ENCODE measurements at places on chromosomes 3 and 15.

DNA sequence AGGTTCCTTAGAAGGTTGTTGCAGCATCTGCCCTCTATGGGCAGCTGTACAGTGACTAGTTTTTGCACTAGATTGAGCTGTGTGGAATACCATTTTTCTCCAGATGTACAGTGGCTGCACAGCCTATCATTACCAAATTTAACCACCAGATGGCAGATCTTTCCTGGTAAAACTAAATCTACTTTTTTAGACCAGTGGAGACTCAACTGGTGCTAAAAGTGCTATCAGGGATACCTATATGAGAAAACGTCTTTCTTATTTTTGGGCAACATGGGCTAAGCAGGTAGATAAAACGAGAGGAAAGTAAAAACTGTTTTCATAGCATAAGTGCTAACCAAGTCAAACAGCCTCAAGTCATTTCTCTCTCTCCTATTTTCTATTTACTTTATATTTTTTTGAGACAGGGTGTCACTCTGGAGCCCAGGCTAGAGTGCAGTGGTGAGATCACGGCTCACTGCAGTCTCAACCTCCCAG lies 21.2 kb downstream of the IGSF10 start:
- peak; percentile 85 for DNase-seq

DNA sequence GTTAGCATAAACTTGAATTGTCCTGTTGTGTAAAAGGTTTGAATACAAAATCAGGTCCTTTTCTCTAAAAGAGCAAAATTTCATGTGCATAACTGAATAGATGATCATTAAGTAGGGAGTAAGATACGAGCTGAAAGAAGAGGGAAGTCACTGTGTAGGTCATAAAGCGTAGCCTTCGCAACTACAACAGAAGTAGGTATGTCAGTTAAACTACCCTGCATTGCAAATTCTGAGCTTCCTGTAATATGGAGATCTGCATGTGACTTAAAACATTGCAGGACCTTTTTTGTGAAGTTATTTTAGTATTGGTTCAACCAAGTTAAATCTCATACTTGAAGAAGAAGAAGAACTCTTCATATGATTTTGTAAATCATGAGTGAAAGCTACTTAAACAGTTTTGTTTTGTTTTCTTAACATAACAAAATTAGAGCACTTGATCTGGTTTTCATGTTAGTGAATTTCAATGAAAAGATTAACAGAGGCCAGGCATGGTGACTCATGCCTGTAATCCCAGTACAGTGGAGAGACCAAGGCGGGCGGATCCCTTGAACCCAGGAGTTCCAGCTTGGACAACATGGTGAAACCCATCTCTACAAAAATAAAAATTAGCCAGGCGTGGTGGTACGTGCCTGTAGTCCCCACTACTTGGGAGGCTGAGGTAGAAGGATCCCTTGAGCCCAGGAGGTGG lies 26.4 kb downstream of the ARMC8 start:
- DNase-seq = no peak

DNA sequence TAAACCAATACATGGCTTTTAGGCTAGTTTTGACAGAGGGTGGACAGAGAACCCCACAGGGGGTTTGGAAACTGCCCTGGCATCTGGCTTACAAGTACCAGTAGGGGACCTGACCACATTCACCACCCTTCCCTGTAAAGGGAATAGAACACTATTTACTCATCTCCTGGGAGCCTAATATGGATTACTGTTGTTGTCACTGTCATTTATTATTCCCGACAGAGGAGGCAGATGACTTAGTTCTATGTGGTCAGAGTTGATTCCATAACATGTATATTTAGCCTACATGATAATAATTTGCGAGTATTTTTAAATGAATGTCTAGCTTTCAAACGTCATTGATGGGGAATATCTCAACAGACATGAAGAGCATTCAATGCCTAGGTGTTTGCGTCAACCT lies 15.9 kb downstream of the ZBTB38 start:
- DNase-seq = no peak

DNA sequence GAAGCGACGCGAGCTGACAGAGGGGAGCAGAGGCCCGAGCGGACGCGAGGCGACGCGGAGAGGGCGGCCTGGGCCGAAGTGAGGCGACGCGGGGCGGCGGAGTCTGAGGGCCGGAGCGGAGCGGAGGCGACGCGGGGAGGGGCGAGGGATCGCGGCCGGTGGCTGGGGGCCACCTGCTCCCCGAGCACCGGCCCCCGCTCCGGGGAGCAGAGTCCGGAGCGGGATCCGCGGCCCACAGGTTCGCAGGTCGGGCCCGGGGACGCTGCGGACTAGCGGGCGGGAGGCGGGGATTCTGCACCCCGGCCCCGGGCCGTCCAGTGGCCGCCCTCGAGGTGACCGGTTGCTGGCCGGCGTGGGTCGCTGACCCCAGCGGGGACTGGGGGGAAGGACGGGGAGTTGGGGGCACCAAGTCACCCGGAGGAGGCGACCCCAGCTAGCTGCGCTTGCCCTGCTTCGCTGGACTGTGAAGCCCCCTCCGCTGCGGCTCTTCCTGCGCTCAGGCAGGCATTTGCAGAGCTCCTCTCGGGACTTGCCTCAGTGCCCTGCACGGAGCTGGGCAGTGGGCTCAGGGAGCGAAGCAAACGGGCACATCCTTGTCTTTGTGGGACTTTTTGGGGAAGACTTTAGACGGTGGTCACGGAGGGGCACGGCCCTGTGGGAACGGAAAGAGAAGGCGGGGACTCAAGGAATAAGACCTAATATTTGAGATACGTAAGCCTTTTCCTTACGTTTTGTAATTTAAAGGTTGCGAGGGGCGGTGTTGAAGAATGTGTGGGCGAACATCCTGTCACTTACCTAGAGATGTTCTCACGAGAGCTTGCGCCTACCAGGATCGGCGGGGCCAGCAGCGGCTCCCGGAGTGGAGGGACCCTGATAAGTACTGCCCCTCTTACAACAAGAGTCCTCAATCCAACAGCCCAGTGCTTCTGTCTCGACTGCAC lies 566 bp downstream of the HMCES start:
- DNase-seq = peak; percentile 58

DNA sequence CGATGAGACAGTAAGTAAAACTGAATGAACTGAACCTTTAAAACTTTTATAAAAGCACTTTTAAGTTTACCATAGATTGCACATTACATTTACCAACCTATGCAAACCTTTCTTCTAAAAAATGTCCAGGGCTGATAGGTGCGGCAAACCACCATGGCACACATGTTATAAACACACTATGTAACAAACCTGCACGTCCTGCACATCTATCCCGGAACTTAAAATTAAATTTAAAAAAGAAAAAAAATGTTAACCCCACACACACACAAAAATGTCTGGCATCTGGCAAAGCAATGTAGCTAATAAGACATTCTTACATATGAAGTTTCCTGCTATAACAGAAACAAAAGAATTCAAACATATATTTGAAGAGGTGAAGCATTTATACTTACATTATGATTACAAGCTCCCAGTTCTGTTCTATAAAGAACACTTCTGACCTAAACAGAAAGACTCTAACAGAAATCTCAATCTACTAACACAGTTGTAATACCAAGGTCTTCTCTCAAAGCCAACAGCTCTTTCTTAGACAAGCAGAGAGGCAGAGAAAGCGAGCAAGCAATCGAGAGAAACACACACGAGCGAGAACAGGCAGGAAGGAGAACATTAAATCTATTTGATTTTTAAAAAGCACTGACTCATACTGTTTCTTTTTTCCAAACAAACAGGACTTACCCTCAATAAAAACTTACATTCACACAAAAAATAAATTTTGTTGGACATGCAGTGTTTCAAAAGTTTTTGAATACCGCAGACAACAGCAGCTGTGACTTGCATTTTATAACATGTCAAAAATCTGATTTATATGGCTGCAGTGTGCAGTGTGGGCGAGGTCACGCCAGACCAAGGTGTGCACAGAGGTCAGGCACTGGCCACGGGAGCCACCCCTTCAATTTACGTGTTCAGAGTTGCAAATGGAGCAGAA lies at the start of gene NRG4:
TSS of gene NRG4 (minus strand) at position 798 of the 925 bp plus-strand sequence. CDS start 1,194 bp downstream, outside the sequence.
- no peak for DNase-seq

DNA sequence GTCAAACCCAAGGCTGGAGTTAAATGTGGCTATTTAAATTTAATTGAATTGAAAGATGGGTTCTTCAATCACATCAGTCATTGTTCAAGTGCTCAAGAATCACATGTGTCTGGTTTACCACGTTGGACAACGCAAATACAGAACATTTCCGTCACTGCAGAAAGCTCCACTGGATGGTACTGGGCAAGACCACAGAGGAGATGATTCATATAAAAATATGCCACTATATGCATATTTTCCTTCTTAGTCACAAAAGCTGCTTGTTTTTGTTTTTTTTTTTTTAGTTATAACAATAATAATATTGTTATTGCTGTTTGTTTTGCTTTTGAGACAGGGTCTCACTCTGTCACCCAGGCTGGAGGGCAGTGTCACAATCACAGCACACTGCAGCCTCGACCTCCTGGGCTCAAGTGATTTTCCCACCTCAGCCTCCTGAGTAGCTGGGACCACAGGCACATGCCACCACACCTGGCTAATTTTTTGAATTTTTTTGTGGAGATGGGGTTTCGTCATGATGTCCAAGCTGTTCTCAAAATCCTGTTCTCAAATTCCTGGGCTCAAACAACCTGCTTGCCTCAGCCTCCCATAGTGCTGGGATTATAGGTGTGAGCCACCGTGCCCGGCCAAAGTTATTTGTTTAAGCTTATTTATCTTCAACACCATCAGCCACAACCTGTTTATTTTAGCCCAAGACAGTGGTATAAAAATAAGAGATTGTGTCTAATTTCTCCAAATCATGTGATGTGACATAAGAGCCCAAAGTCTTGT lies 19.4 kb downstream of the RTP3 start:
- no peak for DNase-seq

- DNase-seq = peak; percentile 73
These were observed 4.1 kb downstream of the ZNF609 start for GRCh38 chr15:64464276-64465005.

DNA sequence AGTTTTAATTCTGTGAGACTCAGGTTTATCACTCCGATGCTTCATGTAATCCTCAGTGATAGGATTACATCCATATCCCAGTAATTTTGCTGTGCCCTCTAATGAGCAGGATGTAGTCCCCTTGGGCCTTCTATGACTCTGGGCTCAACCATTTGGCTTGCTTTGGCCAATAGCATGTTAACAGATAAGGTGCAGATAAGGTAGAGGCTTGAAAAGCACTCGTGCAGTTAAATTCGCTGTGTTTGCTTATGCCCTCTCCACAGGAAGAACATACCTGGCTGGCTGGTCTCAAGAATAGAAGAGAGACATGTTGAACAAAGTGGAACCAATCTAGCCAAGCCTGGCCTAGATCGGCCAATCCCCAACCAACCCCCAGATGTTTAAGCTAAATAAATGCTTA lies 20.1 kb downstream of the CCDC13 start:
- no peak for DNase-seq

GRCh38 chr3:107421170-107421792 lies 44.0 kb downstream of the CCDC54 start:
- peak; percentile 66 for DNase-seq

DNA sequence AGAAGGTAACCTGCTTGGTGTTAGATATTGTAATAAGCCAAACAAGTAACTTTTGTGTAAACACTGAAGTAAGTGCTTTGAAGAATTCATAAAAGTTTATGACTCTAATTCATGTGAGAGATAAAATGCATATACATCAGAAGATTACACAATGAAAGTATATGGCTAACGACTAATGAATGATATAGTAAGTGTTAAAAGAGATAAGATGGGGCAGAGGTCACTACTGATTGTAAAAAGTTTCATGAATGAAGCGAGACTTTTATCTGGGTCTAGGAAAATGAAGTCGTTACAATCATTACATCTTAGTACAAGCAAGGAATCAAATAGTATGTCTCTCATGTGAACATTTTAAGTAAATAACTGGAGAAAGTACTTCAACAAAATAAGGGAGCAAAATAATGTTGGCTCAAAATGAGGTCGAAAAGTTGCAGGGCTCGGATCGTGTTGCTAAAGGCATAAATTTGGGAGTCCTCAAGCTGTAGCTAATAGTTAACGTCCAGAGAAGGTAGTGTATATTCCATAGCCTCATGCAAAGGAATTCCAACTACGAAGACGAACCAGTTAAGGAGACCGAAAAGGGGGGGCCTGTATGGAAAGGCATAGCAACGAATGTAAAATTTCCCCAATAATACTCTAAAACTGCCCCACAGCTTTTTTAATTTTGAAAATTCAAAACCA lies 984 bp upstream of the DUT start:
- no peak for DNase-seq

DNA sequence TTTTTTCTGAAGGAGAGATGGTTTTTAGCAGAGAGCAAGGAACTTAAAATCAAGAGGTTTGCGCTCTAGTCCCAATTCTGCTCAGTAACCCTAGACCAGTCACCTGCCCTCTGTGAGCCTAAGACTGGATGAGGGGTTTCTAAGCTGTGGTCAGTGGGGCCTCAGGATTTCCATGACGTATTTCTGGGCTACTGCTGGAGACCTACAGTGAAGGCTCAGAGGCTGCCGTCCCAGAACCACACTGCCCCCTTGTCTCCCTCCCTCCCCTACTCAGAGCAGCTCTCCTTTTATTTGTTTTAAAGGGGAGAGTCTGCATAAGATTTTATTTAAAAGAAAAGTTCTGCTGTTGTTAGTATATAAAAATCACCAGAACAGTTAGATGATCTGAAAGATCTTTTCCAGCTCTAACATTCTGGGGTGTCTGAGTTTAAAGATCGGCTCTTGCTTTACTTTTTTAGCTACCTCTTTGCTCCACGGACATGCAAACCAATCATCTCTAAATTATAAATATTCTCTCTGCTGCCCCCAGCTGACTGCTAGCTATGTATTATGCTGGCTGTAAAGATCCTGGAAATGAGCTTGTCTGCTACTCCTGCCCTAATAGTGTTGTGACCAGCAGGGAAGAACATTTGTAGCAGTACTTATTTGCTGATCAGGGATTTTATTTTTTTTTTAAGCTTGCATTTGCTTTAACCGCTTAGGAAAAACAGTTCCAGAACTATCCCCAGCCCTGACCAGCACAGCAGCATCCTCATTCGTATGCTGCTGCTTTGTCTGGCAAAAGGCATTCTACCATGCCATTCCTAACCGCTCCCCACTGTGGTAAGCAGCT lies 28.6 kb upstream of the NDUFB4 start:
- DNase-seq = peak; percentile 74

GRCh38 chr15:51180011-51180410 lies 85.3 kb upstream of the TNFAIP8L3 start:
- DNase-seq = no peak

- no peak for DNase-seq
These were observed 25.7 kb downstream of the FSIP1 start for GRCh38 chr15:39756806-39757522.

DNA sequence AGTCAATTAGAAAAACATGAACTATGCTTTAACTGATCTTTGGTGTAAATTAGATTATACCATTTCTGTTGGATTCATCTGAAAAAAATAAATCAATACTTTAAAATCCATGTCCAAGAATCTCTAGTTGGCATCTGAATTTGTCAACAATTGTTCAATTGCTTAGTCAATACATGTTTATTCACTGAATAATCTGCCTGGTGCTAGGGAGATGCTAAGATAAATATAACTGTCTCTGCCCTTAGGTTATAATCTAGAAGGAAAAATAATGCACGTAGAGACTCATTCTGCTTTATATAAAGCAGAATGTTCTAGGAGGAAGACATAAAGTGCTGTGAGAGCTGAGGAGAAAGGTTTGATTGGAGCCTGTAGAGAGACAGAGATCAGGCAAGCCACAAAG lies 537.2 kb upstream of the IL12A start:
- DNase-seq = no peak

- peak; percentile 10 for DNase-seq
These were observed 6.0 kb downstream of the MUC13 start for GRCh38 chr3:124928333-124929202.

- DNase-seq = no peak
These were observed 21.1 kb upstream of the GBE1 start for GRCh38 chr3:81782585-81782984.

Measured in NCI-H524 (cell line).